D341Med (cell line): ENCODE measurements at places on chromosomes 6 and 20.

- no peak for DNase-seq
Measured at GRCh38 chr6:14881398-14881797, 364.5 kb upstream of the JARID2 start.

- DNase-seq = no peak
Measured at GRCh38 chr6:27901801-27902200, 10.4 kb downstream of the OR2B2 start.

DNA sequence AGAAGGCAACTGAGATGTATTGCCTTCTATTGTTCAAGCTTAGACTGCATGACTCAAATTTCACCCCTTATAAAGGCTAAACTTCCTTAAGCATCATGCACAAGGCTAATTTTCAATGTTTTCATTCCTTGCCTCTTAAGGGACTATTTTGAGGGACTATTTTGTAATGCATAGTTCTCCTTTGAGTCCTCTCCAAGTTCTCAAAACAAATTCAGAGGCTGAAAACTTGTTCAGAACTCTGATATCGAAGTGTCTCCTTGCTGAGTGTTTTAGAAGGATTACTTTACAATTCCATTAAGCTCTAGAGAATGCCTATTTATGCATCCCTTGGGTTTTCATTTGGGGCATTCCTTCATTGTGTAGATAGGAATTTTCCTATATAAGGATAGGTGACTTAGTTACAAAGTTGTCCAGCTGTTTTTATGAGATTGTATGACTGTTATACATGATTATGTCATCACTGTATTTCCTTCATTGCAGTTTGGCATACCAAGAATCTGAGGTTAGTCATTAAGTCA, 41.7 kb downstream of the COL19A1 start:
- no peak for DNase-seq

- DNase-seq = no peak
Measured at GRCh38 chr20:23630392-23630849, 7.3 kb downstream of the CST3 start.

GRCh38 chr6:111725446-111726112, 119.9 kb upstream of the TRAF3IP2 start:
- no peak for DNase-seq

GRCh38 chr6:15382089-15382488, 136.2 kb downstream of the JARID2 start:
- DNase-seq = no peak

- DNase-seq = no peak
Measured at GRCh38 chr6:167807756-167808155, 19.0 kb upstream of the AFDN start.

DNA sequence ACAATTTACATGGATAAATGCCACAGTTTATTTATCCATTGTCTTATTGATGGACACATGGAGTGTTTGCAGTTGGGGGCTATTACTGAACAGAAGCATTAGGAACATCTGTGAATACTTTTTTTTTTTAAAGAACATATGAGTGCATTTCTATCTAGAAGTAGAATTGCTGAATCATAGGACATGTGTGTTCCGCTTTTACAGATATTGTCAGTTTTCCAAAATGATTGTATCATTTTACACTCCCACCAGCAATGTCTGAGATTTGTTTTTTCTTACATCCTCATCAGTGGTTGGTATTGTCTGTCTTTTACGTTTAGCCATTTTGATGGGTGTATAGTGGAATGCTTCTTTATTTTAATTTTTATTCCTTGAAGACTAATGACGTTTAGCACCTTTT, 42.0 kb upstream of the ASIP start:
- DNase-seq = no peak

GRCh38 chr6:11258260-11259237, 26.1 kb upstream of the NEDD9 start:
- DNase-seq = no peak

- no peak for DNase-seq
Measured at GRCh38 chr6:170137911-170138910, 152.7 kb downstream of the DLL1 start.

DNA sequence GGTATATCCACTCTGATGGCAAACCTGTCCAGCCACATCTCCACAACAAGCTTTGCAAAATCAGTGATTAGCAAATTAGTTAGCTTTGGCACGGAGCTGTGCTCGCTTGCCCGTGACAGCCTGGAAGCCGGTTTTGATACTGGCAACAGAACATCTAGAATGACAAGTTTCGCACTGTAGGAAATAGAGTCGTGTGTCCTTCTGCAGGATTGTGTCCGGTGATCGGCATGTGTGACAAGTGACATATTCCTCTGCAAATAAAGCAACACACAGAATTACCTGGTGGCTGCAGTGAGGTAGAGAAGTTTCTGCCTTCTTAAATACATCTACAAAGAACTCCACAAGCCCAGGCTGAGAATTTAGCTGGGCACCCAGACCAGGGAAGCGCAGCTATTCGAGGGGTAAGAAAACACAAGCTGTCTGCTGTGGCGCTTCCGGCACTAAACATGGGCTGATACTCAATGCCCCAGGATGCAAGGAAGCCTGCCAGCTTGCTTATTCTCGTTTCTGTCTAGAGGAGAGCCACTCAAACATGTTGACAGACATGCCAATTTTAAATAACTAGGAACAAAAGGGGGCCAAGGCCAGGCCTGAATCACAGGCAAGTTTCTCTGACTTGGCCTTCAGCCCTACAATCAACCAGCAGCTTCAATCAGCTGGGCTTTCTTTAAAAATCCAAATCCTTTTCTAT, 22.2 kb downstream of the EIF2S2 start:
- DNase-seq = no peak

- no peak for DNase-seq
Measured at GRCh38 chr6:155079985-155080452, 84.9 kb downstream of the TIAM2 start.

GRCh38 chr6:33856655-33857054, 52.9 kb upstream of the MLN start:
- DNase-seq = no peak

DNA sequence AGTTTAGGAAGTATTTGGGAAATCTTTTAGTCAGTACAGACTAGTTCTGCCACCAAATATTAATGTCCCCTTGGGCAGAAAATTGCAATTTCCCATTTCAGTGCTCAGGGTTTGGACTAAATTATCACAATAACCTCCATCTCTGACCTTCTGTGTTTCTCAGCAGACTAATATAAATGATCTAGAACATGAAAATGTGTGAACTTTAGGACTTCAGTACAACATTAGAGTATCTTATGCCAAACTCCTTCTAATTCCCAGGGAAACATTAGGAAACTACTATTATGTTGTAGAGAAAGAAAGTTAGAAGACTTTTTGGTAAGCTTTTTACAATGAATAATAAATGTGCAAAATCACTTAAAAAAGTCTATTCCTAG, 1087.6 kb upstream of the CITED2 start:
- no peak for DNase-seq

DNA sequence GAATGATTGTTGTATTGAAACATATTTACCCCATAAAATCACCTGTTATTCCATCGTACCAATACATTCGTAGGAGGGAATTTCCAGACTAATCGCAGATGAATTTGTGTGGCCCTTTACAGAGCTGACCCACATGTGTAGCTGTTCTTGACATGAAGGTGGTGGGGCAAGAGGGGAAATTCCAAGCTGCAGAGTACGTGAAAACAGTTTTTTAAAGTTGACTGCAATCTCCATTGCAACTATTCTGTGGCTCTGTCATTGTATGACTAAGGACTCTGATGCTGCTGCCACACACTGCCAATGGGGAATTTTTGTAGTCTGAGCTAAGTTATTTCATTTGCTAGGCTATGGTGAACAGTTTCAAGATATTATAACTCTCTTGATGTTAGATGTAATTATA, 46.4 kb upstream of the ADTRP start:
- DNase-seq = no peak

- DNase-seq = no peak
Measured at GRCh38 chr6:84842525-84843166, 78.2 kb upstream of the TBX18 start.

DNA sequence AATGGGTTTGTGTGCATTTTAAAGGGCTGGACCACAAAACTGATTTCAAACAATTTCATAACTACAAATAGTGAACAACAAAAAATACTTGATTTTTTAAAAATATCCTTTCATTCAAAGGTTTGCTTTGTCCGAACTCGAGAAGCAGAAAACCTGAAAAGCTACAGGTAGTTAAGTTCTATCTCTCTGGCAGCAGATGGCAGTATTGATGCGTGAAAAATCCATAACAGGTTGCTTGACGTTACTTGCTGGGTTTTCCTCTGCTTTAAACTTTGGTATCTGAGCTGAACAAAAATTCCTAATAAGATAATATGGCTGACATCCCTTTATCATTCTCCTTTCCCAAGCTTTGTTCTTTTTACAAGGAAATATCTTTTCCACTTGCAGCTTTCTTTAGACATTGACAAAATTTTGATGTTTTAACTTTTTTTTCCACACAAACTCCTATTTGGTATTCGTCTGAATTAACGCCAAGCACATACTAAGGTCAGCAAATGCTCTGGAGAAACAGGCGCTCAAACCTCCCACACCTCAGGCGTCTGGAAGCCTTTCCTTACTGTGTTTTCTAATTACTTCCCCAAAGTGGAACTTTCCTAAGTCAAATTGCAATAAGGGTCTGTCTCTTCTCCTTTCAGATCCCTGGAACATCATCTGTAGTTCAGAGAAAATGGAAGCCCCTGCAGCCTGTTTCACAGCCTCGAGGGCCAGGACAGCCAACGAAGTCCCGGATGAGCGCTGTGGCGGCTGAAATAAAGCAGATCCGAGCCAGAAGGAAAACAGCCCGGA, 50.3 kb upstream of the GFRAL start:
- DNase-seq = peak; percentile 50

DNA sequence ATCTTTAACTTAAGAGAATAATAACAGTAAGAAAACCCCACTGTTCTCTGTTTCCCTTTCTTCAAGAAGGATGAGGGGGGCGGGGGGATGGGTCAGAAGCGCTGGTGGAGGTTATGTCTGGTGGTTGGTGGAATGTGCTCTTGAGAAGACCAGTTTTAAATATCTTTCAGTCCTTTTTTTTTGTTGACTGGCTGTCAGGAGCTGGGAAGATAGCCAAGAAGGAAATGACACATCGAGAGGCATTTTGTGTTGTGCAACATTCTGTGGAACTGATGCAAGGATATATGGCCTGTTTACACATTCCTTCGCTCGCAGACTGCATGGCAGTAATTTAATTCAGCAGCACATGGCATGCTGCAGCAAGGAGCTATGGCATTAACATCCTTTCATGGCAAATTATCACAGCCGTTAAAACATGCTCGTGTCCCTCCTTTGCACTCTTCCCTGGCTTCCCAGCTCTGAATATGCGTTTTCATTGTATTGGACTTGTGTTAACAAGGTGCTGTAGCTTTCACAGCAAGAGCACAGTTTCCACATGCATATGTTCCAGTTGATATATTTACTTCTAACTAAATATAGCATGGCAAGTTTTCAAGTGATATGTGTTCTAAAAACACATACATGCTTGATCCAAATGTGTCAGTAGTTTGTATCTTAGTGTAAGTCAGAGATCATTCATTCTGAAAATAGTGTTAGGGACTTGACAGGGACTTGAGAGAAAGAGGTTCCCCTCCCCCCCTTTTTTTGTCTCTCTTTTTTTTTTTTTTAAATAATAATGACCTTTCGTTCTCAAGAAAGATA, 68.2 kb upstream of the SUPT3H start:
- no peak for DNase-seq

GRCh38 chr20:48983423-48984400, 62.2 kb downstream of the ARFGEF2 start:
- DNase-seq = no peak

- no peak for DNase-seq
Measured at GRCh38 chr6:43869079-43869710, 99.2 kb downstream of the VEGFA start.

DNA sequence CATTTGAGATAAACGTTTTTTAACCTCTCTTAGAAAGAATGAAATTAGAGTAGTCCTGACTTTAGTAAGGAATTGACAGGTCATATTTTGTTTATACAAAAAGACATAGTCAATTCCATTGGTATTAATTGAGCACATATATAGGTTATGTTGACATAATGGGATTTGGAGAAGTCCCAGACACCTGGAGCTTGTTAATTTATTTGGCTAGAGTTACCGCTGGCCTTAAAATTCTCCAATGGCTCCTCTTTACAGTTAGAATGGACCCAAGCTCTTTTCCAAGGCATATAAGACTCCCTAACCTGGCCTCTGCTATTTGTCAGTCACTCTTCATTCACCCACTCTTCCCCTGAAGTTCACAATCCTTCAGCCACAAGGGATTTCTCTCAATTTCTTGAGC, 221.3 kb downstream of the CBLN4 start:
- no peak for DNase-seq

DNA sequence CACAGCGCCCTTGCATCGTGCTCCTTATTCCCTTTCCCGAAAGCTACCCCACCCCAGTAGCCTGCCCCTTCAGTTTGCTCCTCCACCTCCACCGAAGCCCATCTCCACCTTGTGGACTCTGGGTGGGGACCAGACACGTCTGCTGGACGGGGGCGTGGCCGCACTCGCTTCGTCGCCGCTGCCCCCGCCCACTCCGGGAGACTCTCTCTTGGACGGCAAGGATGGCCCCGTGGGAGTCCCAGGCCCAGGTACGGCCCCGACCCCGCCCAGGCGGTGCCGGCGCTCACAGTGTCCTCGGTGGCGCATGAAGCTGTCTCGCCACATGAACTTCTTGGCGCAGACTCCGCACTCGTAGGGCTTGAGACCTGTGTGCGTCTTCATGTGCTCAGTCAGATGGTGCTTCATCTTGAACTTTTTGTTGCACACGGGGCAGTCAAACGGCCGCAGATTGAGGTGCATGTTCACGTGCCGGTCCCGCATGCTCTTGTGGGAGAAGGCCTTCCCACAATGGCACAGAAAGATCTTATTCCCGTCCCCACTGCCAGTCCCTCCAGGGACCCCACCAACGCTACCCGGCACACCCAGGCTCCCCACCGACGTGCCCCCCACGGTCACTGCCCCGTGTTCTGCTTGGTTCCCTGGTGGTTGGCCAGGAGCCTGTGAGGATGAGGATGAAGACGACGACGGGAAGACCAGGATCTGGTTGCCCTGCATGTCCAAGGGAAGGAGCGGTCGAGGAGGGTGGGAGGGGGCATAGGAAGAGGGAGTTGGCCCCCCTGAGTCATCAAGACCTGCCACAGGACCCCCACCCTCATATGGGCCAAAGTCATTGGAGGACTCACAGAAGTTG, 1.3 kb upstream of the TAPBP start:
- no peak for DNase-seq

DNA sequence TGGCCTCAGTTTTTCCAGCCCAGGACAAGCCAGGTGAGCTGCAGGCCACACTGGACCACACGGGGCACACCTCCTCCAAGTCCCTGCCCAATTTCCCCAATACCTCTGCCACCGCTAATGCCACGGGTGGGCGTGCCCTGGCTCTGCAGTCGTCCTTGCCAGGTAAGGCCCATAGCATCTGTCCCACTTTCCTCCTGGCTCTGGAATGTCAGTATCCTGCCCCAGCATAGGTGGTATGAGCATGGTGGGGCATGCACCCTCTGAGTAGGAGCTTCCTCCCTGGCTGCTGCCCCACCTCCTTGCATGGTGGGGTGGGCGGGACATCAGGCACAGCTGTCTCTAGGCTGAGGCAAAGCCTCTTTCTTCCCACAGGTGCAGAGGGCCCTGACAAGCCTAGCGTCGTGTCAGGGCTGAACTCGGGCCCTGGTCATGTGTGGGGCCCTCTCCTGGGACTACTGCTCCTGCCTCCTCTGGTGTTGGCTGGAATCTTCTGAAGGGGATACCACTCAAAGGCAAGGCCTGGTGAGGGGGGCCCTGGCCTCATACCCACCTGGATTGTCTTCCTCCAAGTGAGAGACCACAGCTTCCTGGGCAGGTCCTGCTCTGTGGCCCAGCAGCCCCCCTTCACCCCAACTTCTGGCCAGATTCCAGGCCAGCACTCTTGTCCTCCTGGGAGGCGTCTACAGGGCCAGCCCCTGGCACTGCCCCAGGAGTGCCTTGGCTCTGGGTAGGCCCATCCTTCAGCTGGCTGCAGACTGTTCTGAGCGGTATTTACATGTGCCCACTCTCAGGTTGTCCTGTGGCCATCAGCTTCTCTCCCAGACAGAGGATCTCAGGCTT, 9.1 kb downstream of the PI16 start:
- no peak for DNase-seq
